Left cardiac atrium (tissue), 4 donors: ENCODE measurements at places on chromosomes 11 and 22. TPM values are rescaled to one million over a fixed set of nuclear protein-coding genes. Genes with fewer than 3 reads are reported as not detected.

GRCh38 chr11:46896719-46897406 lies 21.5 kb downstream of the LRP4 start:
- no peak for DNase-seq

DNA sequence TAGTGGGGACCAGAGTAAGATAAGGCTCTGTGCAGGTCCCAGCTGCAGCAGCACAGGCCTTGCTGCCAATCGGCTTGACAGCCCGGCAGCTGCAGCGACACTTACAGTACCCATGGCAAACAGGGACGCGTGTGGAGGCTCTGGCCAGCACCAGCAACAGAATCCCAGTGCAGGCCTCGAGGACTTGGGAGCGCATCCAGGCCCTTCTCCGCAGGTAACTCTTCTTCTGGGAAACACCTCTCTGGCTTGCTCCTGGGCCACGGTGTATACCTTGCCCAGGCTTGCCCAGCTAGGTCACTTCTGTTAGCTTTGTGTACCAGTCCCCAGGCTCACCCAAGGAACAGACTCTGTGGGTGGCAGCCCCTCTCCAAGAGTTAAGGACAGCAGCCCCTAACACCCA lies 126.7 kb downstream of the CTTN start:
- DNase-seq = no peak

DNA sequence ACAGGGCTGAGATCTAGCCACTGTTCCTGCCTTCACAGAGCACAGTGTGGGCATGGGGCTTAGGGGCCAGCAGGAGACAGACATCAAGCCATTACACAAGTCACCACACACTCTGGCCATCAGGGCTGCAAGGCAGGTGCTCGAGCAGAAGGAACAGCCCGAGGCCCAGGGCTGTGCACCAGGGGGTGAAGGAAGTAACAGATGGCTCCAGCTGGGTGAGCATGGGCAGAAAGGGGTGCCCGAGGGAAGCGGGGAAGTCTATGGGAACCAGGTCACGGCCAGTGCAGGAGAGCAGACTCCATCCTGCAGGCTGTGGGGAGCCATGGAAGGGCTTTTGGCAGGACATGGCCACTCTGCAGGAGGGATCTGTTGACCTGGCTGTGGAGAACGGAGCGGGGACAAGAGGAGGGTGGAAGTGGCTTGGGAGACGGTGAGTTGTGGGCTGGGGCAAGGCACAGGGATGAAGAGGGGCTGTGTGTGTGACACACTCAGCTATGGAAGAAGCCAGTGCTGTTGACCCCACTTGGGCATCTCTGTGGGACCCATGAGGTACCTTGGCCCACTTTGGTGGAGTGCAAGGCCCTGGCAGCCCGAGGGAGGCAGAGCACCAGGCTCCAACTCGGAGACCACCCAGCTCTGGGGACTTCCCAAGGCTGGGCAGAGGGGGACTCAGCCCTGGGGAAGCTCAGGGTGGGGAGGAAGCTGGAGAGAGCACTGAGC lies 3.6 kb downstream of the C11orf68 start:
- no peak for DNase-seq

DNA sequence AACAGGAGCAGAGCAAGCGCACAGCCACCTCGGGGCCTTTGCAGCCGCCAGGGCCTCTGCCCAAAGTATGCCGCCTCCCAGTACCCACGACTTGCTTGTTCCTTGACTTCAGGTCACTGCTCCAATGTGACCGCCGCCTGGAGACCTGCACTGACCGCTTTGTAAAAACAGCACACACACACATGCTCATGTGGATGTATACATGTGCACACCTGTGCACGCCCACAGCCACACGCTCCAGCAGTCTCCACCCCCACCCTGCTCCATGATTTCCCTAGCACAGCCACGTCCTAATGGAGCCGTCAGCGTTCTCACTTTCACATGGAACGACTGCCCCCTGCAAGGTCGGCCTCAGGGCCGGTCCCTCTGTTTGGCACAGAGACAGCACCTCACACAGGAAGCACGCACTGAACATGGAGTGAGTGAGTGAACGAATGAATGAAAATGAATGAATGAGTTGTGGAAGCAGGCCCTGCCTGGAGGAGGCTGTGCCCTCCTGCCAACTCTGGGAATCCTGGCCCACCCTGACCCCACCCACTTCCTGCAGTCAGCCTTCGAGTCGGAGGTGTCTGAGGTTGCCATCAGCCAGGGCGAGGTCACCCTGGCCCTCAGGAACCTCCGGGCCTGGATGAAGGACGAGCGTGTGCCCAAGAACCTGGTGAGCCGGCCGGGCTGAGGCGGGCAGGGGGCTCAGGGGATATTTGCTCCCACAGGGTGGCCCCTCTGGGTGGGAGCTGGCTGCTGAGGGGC lies 8.0 kb downstream of the ALDH3B1 start:
- no peak for DNase-seq

DNA sequence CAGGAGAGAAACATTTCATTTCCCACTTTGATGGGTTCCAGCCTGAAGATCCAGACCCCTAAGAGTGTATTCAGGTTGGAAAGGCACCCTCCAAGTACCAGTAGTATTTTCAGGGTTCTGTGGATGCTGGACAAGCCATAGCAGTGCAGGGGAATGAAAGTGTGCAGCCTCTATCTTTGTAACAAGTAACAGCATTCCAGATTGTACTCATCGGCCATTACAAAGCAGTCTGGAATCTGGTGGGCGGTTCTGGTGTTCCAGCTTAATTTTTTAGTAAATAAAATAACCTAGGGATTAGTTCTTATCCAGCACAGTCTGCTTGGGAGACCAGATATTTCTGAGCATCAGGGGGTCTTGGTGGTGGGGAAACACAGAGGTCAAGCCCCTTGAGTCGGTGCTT lies 22.6 kb downstream of the APLNR start:
- no peak for DNase-seq

GRCh38 chr11:8532475-8532874 lies 61.6 kb downstream of the STK33 start:
- no peak for DNase-seq

DNA sequence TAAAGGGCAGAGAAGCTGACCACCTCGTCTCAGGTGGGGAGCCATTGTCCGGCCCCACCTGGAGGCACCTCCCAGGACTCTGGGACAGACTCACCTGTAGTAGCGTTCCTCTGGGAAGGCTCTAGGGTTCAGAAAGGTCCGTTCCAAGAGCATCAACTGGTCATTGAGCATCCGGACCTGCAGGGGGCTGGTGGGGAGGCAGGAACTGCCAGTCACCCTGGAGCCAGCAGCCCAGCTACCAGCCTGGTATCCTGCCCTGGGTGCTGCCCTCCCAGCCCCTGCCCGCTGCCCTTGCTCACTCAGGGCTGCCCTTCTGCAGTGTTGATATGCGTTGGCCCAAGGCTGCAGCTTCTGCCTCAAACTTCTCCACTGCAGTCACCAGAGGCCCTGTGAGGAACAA lies 4.7 kb downstream of the SAC3D1 start:
- no peak for DNase-seq

DNA sequence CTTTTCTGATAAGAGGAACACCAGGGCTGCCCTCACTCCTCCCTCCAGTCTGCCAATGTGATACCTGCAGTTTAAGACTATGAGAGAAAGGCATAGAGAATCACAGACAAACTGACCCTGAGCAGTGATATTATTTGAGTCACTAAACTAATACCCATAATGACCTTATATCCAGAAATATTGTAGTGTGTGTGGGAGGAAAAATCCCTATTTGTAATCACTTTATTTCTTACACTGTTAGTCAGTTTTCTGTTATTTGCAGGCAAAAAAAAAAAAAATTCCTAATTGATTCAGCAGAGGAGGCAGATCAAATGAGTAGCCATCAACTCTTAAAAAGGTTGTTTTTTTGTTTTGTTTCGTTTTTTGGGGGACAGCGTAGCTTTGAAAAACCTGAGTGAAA lies 82.5 kb downstream of the MAML2 start:
- DNase-seq = no peak

DNA sequence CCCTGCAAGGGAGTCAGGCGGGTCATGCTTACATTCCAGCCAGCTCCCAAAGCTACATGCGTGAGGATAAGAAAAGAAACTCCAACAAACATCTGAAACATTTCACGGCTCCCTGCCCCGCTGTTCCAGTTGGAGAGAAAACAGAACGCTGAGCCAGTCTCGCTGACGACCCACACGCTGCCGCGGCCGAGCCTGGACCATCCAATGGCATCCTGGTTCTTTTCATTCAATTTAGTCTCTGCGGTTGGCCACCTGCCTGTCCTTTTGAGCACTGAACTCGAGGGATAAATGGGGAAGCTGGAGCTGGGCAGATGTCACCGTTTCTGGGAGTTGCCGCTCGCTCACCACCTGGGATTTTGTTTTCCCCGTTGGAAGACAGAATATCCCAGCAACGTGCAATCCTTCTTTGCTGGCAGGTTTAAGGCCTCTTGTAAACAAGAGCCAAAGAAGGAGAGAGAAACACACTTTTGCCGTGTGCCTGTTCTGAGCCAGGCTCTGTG lies 45.3 kb upstream of the SHISAL1 start:
- DNase-seq = peak; percentile 60

- no peak for DNase-seq
Measured at GRCh38 chr22:47000256-47000655, 237.8 kb downstream of the TBC1D22A start.

- DNase-seq = no peak
Measured at GRCh38 chr22:40878922-40879321, 17.0 kb upstream of the DNAJB7 start.

DNA sequence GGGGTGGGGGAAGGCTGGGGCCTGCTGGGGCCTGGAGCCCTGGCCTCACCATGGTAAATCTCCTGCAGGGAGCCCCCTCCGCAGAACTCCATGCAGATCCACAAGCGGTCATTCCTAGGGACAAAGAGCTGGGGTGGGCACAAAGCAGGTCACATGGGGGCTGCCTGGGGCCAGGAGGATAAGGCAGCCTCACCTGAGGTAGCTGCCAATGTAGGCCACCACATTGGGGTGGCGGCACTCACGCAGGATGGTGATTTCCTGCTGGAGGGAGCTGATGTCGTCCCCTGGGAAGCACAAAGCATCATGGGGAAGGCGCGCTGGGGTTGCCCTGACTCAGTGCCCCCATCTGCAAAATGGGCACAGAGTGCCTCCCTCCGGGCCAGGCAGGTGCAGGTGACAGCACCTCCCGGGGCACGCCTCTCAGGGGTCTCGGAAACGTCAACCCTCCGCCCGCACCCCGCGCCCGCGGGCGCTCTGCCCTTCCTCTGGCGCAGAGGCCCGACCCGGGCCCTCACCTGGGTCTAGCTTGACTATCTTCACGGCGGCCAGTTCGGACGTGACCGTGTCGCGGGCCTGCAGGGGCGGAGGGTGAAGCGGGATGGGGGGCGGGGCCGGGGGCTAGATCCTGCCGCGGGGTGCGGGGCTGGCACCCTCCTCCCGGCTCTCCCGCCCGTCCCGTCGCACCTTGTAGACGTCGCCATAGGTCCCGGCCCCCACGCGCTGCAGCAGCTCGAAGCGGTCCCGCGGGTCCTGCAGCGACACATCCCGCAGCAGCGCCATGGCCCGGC lies 450 bp downstream of the MAP4K2 start:
- no peak for DNase-seq

DNA sequence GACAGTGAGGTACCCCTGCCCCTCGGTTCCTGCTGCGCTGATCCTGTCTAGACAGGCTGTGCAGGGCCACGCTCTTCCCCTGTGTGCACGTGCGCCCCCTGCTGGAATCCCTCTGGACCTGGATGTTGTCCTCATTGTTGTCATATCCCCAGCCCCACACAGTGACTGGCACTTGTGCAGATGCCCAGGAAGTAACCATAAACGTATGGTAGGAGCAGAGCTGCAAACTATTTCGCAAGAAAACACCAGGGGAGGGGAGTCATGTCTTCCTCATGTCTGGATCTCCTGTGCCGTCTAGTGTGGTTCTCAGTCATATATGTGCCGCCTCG lies 114.7 kb downstream of the CRYBB2 start:
- peak; percentile 69 for DNase-seq

DNA sequence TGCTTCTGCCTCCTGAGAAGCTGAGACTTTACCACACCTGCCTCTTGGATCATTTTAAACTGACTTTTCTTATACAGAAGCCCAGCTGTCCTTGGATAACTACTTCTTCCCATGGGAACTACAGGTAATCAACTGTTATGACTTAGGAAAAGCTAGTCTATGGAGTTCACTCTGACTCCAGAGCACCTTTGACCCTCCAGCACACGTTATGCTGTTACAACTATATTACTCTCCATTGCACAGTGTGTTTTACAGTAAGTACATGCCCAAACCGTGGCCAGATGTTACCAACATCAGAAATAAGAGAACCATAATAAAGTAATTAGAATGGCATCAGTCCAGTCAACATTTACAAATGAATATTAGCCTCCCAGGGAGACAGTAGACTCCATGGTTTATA lies 21.3 kb upstream of the TSG101 start:
- DNase-seq = no peak

GRCh38 chr11:77095551-77096490 lies 6.8 kb upstream of the OMP start:
- peak; percentile 7 for DNase-seq

DNA sequence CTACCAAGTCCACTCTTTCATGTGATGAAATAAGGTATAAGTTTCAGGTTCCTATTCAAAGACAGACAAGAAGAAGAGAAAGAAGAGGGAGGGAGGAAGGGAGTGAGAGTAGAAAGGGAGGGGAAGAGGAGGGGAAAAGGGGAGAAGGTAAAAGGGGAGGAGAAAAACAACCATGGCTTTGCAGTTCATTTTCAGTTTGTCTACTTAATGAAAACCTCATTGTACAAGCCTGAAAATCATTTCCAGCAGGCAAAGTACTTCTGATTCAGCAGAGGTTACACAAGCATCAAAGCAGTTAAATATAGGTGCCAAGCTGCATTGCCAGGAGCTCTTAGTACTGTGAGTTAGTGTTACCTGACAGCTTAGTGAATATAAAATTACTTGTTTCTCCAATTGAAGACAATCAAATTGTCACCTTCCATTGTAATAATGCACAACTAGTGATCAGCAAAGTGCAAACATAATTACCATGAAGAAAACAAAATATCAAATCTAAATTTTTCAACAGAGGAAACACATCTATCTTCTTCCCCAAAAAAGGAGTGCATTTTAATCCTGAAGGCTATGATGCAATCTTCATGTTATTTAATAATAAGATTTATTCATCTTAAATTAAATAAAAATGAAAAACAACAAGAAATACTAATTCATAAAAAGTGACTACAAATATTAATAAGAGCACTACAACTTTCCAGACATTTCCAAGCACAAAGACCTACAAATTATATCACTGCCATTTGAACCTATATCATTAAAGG lies 8.2 kb downstream of the SOX6 start:
- DNase-seq = no peak

RPUSD4 gene
- 19.2 TPM for total RNA-seq

SYT12 gene
- total RNA-seq = 1.8 TPM

ART1 gene
- total RNA-seq = not detected

KIF18A gene
- total RNA-seq = not detected

MEI1 gene
- total RNA-seq = 1.7 TPM

ELF5 gene
- not detected for total RNA-seq

P2RY2 gene
- 16.5 TPM for total RNA-seq

F2 gene
- total RNA-seq = not detected
